ENCODE measurements at places on chromosomes 11 and 22.

GRCh38 chr11:70348608-70349007 is 49.7 kb upstream of the CTTN start:
- DNase-seq = no peak

- DNase-seq = no peak
These were observed 1.1 kb downstream of the TBCEL start for GRCh38 chr11:121024989-121025388.

DNA sequence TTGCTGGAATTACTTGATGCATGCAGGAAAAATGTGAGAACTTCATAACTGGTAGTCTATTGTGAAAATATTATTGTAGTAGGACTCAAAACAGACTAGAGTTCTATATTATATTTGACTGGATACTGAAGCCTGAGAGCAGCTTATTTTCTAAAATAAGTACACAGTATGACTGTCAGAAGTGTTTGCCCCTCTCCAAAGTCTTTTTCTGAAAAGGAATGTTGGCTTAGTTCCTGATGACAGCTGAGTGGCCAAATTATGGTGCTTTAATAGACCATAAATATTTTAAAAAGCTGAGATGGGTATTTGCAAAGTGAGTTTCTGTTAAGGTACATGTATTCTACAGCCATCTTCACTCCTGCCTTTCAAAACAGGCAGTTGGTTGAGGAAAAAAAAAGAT is 13.1 kb downstream of the ZBED5 start:
- DNase-seq = no peak

- DNase-seq = peak; percentile 74
These were observed 518 bp downstream of the KMT5B start for GRCh38 chr11:68212421-68213134.

DNA sequence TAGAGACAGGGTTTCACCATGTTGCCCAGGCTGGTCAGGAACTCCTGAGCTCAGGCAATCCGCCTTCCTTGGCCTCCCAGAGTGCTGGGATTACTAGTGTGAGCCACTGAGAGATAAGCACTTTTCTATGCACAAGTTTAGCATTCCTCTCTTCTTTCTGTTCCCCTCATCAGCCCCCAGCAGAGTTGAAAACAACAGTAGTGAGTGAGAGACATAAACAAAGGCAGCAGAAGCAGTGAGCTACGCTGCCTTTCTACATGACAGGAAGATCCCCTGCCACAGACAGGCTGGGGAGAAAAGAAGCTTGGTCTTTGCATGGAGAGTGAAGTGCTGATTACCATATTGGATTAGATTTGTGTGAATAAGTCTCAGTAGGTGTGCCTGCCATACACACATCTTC is 392.0 kb upstream of the KIRREL3 start:
- DNase-seq = no peak

- DNase-seq = no peak
These were observed 493.5 kb downstream of the OPCML start for GRCh38 chr11:133038850-133039249.

GRCh38 chr22:27122574-27122973 is 465.2 kb downstream of the MIAT start:
- no peak for DNase-seq

GRCh38 chr11:1819074-1819473 is 15.7 kb upstream of the SYT8 start:
- peak; percentile 26 for DNase-seq

- DNase-seq = no peak
These were observed 2.9 kb upstream of the FOSL1 start for GRCh38 chr11:65903068-65903481.

- DNase-seq = no peak
These were observed 9.8 kb upstream of the TBX1 start for GRCh38 chr22:19750507-19751490.

- DNase-seq = no peak
These were observed 5.3 kb downstream of the NLRP6 start for GRCh38 chr11:283405-284104.

- DNase-seq = no peak
These were observed 45.9 kb upstream of the GPR83 start for GRCh38 chr11:94447149-94447548.

GRCh38 chr11:127559978-127560377 is 559.4 kb upstream of the KIRREL3 start:
- no peak for DNase-seq

- no peak for DNase-seq
These were observed 1075.5 kb downstream of the OPCML start for GRCh38 chr11:132456751-132457328.

GRCh38 chr11:292211-293121 is 3.5 kb downstream of the PGGHG start:
- DNase-seq = no peak

DNA sequence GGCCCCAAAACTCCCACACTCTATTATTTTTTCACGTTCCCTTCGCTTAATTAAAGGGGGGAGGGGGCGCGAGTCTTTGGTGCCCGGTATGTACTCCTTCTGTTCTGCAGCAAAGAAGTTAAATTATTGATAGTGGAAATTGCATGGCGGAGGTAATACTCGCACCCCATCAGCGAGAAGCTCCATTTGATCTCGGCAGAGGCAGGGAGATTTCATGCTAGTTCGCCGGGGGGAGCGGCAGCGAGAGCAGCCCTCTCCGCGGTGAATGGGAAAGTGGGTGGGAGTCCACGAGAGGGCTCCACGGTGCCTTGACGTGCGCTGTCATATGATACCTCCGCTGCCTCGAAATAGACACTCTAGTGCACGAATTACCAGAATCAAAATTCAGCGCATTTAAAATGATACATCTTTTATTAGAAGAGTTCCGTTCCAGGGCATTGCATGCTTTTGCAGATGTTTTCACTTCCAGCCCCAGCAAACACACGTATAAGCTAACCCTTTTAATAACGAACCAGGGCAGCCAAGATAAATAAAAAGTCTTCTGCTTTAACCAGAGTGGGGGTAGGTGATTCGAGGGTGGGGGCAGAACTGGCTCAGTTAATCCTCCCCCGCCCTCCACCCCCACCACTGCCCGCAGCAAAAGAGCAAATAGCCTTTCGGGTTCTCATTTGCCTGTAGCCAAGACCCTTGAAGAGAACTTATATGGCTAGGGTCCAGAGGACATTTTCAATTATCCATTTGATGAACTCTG is 1.3 kb upstream of the BDNF start:
- no peak for DNase-seq

- DNase-seq = no peak
These were observed 18.9 kb downstream of the SLC37A2 start for GRCh38 chr11:125082040-125082439.

GRCh38 chr22:22110548-22111266 is 128.1 kb upstream of the TOP3B start:
- no peak for DNase-seq

DNA sequence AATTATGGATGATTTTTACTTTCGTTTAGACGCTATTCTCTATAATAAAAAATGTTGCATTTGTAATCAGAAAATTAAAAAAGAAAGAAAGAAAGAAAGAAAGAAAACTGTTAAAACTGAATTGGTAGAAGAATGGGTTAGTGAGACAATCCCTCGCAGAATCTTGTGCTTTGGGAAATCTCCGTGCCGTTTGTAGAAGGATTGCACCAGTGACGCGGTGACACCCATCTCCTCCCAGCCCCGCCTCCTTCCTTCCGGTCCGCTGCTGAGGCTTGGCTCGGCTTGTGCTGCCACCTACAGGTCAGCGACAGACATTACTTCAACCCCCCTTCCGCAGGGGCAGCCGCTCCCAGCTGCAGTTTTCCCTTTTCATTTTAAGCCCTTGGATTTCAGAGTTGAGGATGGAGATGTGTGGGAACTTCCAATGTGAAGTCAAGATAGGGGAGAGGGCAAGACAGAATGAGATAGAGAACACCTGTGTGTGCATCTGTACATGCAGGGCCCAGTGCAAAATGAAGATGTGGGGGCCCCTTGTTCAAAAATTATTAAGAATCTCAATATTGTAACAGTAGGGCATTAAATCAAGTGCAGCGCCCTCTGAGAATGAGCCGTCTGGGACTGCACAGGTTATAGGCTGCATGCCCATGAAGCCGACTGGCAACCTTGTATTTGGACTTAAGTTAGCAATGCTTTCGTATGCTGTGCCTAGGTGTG is 41.1 kb downstream of the TST start:
- peak; percentile 86 for DNase-seq

GRCh38 chr11:28464252-28464867 is 356.2 kb downstream of the METTL15 start:
- no peak for DNase-seq

GRCh38 chr11:124481365-124482323 is 36.1 kb upstream of the OR8B8 start:
- DNase-seq = no peak

- DNase-seq = no peak
These were observed 11.2 kb downstream of the BARX2 start for GRCh38 chr11:129386795-129387397.

DNA sequence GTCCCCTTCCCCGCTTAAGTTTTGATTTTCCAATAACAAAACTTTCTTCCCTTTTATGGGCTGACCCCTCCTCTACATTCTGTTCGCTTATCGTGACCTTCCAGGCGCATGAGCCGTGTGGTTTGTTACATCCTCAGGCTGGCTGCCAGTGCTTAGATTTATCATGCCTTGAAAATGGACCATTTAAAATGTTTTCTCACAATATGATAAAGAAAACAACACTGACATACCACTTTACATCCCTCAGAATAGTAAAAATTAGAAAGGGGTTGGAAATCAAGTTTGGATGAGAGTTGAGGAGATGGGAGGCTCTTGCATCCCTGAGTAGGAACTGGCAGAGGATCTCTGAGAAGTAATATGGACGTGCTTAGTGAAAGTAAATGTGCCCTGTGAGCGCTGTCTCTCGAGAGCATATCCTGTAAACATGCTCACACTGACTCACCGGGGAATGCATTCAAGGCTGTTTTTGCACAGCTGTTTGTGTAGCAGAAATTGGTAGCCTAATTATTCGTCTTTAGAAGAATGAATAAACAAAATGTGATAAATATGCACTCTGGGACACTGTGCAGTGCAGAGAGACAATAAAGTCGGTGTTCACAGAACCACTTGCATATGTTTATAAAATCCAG is 17.1 kb upstream of the TOLLIP start:
- DNase-seq = no peak

DNA sequence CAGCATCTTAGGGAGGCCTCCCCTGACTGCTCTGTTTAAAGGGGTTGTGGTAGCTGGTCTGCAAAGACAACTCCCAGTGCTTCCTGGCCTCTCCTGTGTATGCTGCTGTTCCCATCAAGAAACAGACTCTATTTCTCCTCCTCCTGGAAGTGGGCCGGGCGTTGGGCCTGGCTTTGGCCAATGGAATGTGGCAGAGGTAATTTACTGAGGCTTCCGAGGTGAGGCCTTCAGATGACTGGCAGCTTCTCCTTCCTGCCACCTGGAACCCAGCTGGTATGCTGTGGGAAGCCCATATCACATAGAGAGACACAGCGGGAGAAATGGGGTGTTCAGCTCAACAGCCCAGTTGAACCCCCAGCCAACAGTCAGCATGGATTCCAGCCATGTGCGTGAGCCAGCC is 25.1 kb upstream of the EIF3D start:
- DNase-seq = no peak

- no peak for DNase-seq
These were observed 162.0 kb upstream of the SORL1-AS1 start for GRCh38 chr11:121614636-121615240.

GRCh38 chr11:95229993-95230809 is 801 bp downstream of the SESN3 start:
- peak; percentile 18 for DNase-seq

GRCh38 chr22:49929211-49929979 is 11.0 kb downstream of the CRELD2 start:
- peak; percentile 78 for DNase-seq

GRCh38 chr22:45677063-45677462 is 5.4 kb downstream of the ATXN10 start:
- DNase-seq = no peak

GRCh38 chr22:30430933-30431332 is 5.4 kb downstream of the MTFP1 start:
- DNase-seq = no peak

DNA sequence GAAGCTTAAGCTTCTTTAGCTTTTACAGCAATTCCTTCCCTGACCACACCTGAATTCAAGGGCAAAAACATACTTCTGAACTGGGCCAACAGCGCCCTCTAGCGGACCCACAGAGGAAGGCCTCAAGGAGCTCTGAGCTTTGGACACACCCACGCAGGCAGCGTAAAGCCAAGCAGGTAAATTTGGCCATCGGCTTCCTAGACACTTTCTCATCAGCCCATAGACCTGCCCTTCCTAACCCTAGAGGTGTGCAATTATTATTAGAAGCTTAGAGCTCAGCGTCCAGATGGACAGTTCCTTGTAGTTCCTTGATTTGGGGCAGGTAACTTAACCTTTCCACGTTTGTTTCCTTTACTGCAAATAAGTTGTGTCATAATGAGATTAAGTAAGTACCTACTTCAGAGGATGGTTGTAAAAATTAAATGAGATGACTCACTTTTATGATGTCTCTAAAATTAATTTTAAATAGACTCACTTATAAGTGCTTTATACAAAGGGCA is 25.7 kb upstream of the HMGXB4 start:
- peak; percentile 47 for DNase-seq

DNA sequence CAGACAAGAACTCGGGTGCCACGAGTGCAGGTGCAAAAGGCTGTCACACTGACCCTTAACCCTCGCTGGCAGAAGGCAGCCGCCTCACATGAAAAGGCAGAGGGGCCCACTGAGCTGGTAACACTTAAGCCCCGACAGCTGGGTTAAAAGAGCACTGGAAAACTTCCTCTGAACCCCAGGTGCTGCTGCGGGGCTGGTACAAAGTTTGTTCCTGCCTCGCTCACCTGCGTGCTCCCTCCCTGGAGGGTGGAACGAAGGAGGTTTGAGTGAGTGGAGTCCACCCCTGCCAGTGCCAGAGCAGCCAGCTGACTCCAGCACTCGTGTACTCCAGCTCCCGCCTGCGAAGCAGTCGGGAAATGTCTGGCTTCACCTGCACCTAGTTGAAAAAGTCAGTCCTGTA is 12.6 kb downstream of the SULT4A1 start:
- no peak for DNase-seq

- DNase-seq = peak; percentile 36
These were observed 682 bp downstream of the LARGE1 start for GRCh38 chr22:33919391-33920196.

DNA sequence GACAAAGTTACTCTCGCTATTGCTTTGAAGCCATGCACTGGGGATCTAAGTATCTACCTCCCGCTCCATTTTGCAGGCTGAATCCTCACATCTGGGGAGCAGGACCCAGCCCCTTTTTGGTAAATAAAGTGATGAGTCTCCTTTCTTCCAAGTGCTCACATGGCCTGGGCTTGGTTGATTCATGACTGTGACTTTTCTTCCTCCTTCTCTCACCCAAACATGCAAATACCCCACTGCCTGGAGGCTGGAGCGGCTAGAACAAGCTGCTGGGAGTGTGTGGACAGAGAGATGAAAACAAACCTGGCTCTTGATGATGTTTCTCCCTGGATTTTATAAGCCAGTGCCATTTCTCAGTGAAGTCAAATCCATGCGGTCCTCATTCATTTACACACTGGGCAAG is 72.7 kb downstream of the TRIM29 start:
- DNase-seq = no peak

DNA sequence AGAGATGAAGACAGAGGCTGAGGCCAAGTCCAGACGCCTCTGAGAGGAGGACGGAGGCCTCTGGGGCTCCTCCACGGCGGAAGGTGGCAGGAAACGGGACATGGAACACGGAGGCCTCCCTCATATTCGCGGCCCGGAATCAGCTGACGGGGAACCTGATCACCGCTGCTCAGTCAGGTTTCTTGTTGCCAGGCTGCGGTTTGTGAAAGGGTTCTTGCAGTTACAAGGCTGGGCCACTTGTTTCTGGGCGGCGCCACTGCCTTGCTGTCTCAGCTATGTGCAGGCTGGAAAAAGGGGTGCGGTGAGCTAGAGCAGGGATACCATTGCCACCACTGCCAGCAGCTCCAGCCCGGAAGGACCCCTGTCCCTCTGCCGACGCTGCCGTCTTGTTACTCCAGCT is 10.0 kb upstream of the MMP1 start:
- DNase-seq = no peak

- no peak for DNase-seq
These were observed 45.0 kb upstream of the FTH1 start for GRCh38 chr11:62012451-62012831.
